Activated T-cell treated with anti-CD3 and anti-CD28 coated beads, Interleukin-2, amount 50 U/mL, for 24 hours (primary cell): ENCODE measurements at places on chromosomes 6 and 20.

- no peak for DNase-seq
Measured at GRCh38 chr6:21918041-21918440, 324.5 kb downstream of the SOX4 start.

DNA sequence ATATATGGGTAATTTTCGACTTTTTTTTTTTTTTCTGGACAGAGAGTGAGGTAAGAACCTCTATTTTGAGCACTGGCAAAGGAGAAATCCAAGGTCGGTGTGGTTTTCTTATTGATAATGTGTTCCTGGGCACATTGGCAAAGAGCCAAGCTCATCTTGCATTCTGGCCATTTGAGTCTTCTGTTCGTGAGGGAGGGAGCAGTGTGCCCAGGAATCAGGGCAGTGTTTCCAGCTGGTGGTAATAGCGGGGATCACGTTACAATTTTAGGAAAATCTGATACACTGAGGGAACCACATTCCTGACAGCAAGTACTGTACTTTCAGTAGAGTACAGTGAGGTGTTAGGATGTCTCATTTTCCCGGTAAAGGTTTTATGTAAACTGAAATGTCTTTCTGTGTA, 442.3 kb upstream of the MAP3K7 start:
- no peak for DNase-seq

- DNase-seq, result no peak
Measured at GRCh38 chr6:148509800-148510581, 167.4 kb downstream of the SASH1 start.

- DNase-seq, result no peak
Measured at GRCh38 chr6:83804886-83805285, 48.3 kb upstream of the RIPPLY2 start.

GRCh38 chr6:31079656-31080261, 32.6 kb downstream of the C6orf15 start:
- DNase-seq, result peak; percentile 75

DNA sequence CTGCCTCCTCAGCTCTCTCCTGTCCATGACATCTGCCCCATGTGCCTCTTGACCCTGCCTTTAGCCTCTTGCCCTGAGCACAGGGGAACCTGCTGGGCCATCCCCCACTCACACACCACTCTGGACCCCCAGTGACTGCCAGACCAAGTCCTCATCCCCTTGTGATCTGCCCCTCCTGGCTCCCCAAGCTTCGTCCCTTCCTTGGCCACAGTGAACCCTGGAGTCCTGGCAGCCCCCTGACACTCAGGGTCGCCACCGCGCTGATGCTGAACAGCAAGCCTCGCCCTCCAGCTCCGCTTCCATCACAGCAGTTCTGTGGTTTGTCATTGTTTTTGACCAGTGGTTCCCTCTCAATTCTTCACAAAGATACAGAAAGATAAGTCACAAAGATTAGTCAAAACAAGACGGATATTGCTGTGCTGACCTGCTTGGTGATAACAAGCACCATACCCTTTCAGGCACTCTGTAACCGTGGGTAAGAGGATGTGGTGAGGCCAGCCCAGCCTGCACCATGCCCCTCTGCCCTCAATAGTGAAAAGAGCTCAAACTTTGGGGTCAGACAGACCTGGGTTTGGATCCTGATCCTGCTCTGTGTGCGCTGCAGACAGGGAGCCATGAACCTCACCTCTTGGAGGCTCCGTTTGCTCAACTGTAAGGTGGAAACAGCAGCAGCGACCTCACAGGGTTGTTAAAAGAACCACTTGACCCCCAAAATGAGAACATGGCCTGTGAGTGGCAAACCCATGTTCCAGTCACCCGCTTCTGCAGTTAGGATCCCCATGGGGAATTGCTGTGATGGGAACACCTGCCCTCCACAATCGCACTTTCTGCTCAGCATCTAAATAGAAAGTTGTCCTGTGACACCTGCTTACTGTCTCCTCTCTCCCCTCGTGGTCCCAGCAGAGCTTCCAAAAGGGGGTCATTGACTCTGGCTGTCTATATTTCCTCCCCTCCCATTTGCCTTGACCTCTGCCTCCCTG, 114.5 kb downstream of the TOX2 start:
- peak; percentile 49 for DNase-seq

GRCh38 chr6:101222007-101222406, 171.5 kb upstream of the GRIK2 start:
- DNase-seq, result no peak

DNA sequence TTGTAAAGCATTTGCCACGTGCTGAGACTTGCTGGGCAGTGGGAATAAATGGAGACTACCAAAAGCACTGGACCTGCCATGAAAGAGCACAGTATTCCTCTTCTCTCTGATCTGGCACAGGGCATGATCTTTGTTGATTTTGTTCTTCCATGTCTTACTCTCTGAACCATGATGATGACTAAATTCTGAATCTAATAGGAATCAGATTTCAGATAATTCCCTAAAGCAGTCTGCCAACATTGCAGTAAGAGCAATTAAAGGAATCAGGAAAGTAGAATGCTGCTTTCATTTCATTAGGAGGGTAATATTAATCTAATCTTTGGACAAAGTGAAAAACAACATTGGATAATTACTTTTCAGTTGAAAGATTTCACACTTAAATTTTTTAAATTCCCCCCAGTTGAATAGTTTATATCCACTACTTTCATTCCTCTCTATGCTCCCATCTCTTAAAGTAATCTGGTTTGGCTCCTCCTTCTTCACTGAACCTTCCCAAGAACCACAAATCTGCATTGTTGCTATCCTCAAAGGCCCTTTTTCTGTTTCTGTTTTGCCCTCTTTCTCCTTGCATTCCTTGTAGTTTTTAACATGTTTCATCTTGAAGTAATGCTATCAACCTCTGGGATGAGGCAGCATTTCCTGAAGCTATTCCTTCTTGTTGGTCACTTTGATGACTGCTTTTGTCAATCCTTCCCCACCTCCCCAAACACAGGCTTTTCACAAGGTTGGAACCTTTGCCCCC, 243.2 kb upstream of the TENT5A start:
- no peak for DNase-seq

DNA sequence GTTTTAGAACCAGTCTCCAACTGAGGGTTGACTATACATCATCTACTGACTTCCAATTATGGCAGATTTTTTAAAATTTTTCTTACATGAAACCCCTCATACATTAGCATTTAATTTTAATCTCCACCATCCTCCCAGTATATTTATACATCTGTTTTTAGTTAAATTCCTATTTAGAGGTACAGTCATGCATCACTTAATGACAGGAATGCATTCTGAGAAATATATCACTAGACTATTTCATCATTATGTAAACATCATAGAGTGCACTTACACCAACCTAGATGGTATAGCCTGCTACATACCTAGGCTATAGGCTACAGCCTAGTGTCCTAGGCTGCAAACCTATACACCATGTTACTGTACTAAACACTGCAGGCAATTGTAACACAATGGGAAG, 316.7 kb upstream of the MARCKS start:
- no peak for DNase-seq

DNA sequence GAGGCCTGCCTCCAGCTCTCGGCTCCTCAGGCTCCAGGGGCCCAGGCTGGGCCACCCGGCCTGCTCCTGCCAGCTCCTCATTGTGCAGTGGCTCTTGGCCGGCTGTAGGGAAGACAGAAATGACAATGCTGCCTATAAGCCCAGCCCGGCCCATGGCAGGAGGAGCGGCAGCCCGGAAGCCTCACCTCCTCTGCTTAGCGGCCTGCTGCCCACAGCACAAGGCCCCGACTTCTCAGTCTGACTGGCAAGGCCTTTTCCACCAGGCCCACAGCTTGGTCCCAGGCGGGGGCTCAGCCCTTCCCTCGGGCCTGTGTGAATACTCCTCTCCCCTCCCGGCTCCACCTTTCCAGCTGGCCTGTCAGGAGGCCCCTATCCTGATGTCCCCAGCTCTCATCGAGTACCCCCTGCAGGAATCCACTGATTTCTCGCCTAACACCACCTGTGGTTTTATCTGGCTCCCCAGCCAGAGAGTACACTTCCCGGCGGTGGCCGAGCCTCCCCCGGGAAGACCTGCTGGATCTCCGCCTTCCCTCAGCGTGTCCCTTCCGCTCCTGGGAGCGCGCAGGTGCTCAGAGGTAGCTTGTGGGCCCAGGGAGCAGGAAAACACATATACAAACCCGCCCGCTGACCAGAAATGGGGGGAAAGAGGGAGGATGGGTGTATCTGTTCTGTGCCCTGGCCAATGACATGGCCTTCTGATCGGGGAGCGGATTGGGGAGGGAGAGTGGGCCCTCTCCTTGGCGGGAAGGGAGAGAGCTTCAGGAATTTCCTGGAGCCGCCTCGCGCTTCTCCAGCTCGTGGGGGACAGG, 963 bp downstream of the DDRGK1 start:
- DNase-seq, result peak; percentile 65

GRCh38 chr6:7271205-7271534, 41.8 kb downstream of the SSR1 start:
- no peak for DNase-seq

DNA sequence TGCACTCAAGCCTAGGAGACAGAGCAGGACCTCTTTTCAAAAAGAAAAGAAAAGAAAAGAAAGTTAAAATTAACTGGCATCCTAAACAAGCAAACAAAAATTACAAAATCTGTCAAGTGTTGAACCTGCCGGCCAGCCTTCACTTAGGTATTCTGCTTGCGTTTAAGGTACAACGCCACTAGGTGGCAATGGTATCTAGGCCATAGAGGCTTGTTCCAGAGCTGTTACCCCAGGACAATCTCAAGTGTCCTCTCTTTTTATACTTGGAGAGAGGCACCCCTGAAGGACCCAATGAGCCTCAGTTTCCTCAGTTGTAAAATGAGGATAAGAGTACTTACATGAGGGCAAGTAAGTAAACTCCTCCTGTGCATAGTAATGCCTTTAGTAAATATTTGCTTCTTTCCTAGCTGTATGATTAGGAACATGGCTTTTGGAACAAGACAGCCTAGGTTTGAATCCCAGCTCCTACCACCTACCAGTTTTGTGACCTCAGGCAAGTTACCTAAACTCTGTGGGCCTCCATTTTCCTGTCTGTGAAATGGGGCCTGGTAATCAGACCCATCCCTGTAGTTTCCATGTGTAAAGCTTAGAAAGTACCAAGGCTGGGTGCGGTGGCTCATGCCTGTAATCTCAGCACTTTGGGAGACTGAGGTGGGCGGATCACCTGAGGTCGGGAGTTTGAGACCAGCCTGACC, 5.8 kb upstream of the PACSIN1 start:
- peak; percentile 46 for DNase-seq

DNA sequence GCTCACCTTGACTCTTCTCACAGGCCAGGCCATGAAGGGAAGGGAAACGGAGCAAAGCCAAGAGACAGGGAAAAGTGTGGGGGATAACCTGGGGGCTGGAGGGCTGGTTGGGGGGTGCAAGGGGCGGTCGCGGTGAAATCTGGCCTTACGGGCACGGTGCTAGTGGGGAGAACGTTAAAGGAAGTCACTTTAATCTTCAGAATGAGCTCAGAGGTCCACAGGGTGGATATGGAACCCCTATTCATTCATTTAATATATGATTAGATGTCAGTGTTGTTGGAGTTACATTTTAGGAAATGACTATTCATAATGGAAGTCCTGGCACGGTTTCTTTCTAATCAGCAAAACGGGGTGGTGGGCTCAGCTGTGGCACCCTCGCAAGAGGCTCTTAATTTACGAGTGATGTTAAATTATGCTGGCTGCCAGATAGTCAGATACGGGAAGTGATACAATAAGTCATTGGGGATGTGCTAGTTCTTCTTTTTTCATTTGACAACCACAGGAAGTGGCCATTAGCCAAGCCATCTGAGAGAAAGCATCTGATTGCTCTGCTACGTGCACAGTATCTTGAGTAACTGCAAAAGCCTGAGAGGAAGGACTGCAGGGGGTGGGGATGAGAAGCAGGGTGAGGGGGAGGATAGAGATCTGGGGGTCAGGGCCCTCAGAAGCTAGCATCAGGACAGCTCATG, 253.0 kb downstream of the QKI start:
- DNase-seq, result no peak

GRCh38 chr6:52570291-52570700, 6.6 kb downstream of the TRAM2 start:
- DNase-seq, result no peak

DNA sequence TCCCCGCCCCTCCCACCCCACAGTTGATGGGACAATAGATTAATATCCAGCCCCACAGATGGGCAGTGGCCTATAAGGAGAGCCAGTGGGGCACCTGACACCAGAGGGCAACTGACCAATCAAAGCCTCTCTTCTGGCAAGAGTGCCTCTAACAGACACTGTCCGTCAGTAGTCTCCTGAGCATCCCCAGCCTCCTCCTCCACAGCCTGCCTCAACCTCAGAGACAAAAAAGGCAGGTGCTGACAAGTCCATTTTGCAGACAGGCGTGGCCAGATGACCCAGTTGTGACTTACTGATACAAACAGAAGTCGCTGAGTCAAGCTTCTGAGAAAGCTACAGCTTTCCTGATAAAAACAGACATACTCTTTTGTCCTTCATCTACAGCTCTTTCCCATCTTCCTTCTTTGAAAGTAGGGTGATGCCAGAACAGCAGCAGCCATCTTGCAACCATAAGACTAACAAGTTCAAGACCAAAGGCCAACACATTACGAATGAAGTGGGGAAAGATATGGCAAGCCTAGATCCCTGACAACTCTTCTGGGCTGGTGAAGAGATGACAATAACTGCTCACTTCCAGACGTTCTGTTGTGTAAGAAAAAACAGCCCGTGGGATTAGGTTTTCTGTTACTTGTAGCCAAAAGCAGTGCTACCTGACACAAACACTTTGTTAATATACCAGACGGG, 12.3 kb downstream of the PPIL1 start:
- no peak for DNase-seq

DNA sequence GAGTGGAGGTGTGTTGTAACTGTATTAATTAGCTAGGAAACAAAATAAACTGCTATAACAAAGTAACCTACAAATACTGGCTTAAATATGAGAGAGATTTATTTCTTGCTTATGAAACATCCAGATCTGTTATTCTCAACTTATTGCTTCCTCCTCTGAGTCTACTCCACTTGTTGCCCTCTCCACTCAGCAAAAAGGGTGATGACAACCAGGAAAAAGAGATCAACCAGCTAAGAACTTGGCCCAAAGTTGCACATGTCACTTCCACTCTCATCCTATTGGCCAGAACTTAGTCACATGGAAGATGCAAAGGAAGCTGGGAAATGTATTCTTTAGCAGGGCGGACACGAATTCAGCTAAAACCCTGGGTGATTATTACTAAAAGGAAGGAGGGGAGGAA, 5.2 kb upstream of the TP53RK start:
- no peak for DNase-seq

- no peak for DNase-seq
Measured at GRCh38 chr6:170423814-170424603, 117.5 kb downstream of the FAM120B start.

GRCh38 chr6:157094038-157094437, 229.3 kb downstream of the TMEM242 start:
- no peak for DNase-seq

DNA sequence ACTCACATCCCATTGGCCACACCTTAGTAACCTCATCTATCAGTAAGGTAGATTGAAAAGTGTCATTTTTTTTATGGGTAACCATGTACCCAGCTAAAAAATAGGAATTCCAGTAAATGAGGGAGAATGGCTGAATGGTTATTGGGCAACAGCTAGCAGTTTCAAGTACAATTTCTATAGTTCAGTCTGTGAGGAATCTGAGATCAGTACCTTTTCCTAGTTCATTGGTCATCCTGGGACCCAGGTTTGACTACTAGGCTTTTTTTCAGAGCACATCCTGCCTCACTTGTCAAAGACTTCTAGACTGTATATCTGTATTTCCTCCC, 28.3 kb downstream of the PHF3 start:
- no peak for DNase-seq

GRCh38 chr6:152351110-152351509, 286.1 kb downstream of the SYNE1 start:
- no peak for DNase-seq
